NCI-H1694 (cell line): ENCODE measurements at places on chromosomes 4 and X.

DNA sequence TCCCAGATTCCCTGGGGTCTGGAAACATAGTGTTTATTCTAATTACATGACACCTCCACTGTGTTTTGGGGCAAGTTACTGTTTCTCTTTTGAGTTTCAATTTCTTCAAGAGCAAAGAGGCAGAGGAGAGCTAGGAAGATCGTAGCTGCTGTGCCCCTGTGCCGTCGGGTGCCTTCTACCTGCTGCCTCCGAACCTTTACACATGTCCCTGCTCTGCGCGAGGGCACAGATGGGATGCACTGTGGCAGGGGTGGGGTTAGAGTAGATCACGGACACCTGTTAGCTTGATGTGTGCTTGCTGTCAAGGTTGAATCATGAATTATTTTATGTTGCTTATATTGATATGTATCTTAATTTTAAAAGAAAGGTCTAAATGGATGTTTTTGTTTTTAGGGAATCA lies 71.1 kb upstream of the MSANTD1 start:
- DNase-seq: no peak

DNA sequence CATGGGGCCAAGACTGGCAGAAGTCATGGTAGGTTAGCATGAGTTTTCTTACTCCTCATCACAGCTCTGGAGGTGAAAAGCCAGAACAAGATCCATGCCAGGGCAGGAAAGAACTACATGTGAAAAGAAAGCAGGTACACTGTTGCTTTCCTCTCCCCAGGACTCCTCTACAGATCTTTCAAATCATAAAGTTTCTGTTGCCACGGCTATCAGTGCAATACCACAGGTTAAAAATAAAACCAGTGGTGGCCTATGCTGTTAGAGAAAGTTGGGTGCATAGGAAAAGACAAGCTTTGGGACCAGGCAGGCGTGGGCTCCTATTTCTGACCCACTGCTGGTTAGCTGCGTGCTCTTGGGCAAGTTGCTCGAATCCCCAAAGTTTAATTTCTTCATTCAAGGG lies 81.4 kb downstream of the SH3RF1 start:
- DNase-seq: no peak

- no peak for DNase-seq
Measured at GRCh38 chr4:164935363-164935762, 42.1 kb downstream of the TRIM61 start.

DNA sequence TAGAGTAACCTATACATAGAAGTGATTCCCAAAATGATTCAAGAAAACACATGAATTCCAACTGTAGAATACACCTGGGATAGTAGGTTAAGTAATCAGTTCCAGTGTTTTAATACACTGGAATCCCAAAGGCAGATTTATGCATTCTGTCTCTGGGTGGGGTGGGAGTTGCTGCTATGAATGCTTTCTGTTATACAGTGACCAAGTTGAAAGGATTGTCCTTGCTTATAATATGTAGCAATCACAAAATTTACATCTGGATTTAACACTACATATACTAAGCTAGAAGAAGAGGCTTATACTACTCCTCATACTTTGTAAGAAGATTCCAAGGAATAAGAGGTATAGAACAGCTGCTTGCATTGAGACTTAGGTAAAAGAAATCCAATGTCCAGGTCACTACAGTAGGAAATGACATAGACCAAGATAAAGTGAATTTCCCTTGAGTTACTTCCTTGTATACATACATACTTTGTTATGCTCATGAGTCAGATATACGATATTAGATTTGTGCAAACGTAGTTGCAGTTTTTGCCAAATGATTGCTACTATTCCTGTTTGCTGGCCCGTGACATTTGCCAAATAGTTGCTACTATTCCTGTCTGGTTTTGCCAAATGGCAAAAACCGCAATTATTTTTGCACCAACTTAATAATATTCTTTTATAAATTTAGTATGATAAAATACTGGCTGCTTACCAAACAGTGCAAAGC lies 210.5 kb upstream of the DIAPH2 start:
- DNase-seq: no peak

DNA sequence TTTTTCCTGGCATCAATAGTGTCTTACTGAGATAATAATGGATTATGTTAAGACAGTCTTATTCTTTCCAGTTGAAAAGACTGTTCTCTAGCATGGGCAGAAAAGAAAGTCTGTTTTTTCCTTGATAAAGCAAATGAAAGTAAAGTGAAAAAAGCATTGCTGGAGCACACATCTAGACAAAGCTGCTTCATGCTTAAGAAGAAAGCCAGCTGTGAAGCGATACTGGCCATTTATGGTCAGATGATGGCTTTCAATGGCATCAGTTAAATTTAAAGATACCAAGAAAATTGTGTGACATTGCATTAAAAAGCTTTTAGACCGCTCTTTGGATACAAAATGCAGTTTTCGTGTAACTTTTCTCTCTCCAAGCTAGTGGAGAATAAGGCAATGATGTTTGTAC lies 242.1 kb upstream of the TRAM1L1 start:
- no peak for DNase-seq

DNA sequence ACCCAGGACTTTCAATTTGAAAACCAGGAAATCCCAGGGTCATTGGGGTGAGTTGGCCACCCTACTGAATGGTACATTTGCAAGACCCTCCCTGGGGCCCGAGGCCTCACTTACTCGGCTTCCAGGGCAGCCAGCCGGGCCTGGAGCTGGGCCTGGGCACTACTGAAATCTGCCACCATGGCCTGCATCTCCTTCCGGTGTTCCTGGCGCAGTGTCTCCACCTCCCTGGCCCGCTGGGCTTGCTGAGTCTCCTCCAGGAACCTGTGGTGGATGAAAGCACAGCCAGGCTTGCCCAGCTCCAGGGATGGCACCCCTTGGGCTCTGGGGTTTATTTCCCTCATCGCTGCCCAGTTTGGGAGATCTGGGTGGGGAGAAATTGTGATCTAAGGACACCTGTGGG lies 24.7 kb downstream of the MED28 start:
- no peak for DNase-seq

GRCh38 chrX:74423289-74423998 lies 2.2 kb downstream of the SLC16A2 start:
- DNase-seq: no peak

GRCh38 chrX:22396408-22396807 lies 123.7 kb downstream of the CBLL2 start:
- DNase-seq: no peak

DNA sequence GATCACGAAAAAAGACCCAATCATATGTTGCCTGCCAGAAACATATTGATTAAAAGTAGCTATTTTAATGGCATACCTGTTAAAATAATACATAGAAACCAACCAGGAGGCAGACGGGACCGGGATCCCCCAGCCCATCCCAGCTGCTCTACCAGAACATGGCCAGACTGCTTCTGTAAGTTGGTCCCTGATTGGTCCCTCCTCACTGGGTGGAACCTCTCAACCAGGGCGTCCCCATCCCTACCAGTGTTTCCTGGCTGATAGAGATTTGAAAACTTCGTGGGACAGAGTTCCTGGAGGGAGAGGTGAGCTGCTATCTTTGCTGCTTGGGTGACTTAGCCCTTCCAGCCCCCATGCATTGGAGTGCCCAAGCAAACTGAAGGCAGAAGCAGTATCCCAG lies 256.2 kb downstream of the TRAM1L1 start:
- no peak for DNase-seq
